GM20000 (cell line): ENCODE measurements at places on chromosomes 3 and 15.

DNA sequence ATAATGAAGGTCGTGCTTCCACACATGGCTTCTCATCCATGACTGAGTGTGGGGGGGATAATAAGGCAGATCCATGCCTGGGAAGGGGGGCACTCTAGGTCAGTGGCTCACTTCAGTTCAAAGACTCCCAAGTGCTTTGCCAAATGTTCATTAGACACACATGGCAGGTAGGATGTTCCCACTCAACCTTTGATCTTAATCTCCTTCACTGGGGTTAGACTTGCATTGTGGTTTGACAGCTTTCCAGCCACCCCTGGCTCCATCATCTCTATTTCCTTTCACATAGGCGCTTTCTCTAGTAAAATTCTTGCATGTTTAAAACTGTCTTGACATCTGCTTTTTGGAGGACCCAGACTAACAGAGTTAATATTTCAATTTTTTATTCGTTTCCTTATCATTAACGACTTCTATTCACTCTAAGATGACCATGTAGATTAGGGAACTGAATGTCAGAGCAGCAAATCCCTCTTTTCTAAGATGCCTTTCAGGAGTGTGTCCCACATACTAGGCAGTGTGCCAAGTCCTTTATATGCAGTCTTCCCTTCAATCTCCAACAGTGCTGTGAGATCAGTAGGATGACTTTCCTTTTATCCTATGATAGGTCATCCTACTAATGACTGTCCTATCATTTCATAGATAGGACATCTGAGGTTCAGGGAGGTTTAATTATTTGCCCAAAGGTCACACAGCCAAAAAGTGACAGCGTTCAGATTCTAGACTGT lies 57.9 kb downstream of the BTD start:
- no peak for DNase-seq

- DNase-seq = no peak
Observed at GRCh38 chr3:106398891-106399600, 530.2 kb upstream of the CBLB start.

DNA sequence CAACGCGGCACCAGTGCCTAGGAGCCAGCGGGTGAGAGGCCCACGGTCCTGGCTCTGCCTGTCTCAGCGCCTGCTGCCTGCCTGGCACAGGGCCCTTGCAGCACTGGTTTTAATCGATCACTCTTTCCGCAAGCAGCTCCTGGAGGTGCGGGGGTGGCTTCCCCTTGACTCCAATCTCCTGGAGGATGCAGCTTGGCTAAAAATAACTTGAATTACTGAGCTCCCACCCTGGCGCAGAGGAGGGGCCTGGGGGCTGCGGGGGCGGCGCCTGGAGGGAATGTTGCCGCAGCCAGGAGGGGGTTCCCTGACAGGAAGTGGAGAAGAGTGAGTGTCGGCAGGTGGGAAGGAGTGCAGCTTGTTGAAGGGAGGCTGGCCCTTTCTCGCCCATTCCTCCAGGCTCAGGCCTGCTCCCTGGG lies 9.9 kb upstream of the RPL29 start:
- DNase-seq = no peak

- DNase-seq = no peak
Observed at GRCh38 chr3:48984663-48985062, 5.4 kb upstream of the P4HTM start.

- peak; percentile 60 for DNase-seq
Observed at GRCh38 chr15:40550341-40551037, 14.4 kb downstream of the CCDC32 start.

GRCh38 chr15:89998141-89998661 lies 2.9 kb upstream of the ZNF710 start:
- DNase-seq = no peak

- DNase-seq = no peak
Observed at GRCh38 chr3:196117809-196118208, 35.9 kb upstream of the TFRC start.

DNA sequence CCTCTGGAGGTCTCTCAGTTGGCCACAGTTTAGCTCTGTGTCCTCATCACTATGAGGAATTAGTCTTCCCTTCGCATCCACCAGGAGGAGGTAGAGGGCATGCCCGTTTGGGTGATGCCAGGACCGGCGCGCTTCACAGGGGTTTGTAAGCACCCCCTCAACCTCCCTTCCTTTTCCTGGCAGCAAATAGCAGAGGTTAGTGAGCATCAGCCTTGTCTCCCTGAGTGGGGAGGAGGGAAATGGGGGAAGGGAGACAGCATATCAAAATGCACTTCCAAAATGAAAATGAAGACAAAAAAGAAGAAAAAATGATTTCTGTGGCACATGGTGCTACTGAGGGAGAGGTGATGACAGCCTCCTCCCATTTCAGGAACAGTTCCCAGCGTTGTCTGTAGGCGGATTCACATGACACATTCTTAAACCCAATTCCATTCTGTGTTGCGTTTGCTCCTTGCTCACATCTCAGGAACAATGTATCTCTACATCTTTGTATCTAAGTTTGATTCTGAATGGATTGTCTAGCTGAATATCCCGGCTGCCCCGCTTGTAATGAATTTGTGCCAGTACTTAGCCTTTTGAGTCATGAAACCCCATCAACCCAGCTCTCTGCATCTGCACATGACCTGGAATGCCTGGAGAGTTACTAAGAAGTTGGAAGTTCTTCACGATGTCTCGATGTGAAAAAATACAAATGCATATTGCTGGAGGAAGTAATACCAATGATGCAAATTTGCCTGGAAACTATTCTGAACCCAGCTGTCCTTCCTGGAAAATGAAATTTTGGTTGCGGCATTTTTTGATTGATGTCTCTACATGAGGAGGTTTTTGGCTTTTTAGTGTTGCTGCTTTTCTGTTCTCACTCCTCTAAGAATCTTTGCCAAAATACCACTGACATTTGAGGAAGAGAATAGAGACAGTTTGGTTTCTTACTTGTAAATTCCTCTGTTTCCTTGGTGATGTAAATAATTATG lies 45.2 kb downstream of the TYRO3 start:
- DNase-seq = peak; percentile 64

DNA sequence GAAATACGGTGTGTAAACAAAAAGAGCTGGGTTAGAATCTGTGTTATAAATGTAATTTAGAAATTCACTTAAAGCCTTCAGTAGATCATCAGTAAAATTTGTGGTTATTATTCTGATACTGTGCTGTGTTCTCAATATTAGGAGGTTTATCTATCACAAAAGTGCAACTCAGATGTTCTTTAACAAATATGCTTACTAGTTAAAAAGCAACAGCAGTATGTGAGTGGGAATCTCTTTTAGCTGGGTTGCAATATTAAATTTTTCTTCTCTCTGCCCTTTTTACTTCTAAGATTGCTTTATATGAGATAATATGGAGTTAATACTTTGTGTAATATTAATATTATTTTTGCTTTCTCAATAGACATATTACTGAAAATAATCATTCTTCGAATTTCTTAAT lies 53.4 kb downstream of the CHD2 start:
- no peak for DNase-seq

GRCh38 chr3:10122724-10123123 lies 7.2 kb downstream of the BRK1 start:
- no peak for DNase-seq

GRCh38 chr3:66224220-66224619 lies 3.4 kb downstream of the SLC25A26 start:
- no peak for DNase-seq

DNA sequence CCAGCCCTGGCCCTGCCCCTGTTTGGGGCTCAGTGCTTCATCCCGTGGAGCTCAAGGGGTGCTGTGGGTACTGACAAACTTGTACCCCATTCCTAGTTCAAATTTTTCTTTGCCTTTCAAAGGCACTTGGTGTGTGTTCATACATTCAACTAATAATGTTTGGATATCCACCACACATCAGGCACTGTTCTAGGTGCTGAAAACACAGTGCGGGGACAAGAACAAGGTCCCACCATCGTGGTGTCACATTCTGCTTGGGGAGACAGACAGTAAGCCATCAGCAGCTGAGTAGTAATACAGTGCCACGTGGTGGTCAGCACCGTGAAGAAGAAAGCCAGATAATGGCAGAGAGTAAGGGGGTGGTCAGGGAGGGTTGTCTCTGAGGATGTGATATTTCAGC lies 32.5 kb downstream of the CRYGS start:
- DNase-seq = no peak

GRCh38 chr3:113084777-113085176 lies 94.0 kb downstream of the GTPBP8 start:
- DNase-seq = no peak

DNA sequence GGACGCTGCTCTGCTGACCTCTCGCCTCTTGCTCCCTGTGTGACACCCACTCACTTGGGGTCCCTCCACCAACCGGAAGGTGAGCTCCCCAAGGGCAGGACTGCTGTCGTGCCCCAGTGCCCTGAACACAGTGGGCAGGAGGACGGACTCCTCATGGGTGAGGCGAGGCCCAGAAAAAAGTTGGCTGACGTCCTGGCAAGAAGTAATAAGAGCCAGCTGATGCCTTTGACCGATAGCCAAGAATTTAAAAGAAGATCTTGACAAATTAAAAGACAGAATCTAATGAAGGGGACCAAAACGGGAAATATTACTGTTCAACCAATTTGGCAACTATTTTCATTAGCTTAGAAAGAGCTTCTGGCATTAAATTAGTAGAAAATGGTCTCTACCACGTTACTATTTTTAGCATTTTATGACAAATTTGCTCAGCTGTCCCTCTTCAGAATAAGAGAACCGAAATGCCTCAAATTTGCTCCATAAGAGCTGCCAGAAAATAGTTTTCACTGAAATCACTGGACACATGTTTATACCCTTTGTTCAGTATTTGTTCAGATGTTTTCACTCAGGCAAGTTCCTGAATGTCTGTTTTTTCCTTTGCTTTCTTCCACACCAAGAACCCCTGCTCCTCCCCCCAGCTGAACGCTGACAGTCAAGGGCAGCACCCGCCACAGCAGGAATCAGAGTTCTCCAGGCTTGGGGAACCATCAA lies 60.5 kb downstream of the XXYLT1 start:
- DNase-seq = no peak
